ENCODE measurements at places on chromosomes 2 and 18.

DNA sequence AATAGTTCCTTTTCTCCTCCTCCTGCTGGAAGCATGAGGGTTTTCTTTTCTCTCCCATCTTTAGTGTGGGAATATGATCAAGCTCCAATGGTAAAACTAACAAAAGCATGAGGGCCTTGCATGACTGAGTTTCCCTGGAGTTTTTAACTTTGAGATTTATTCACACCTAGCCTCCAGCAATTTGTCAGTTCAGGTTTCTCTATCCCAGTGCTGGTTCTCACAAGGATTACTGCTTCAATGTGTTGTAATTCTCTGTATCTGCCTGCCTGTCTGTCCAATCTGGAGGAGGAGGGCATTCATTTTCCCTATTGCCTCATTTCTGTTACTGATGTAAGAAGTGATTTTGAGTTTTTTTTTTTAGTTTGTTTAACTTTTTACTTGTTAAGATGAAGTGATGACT is 57.6 kb upstream of the RPRM start:
- ATAC-seq: no peak

DNA sequence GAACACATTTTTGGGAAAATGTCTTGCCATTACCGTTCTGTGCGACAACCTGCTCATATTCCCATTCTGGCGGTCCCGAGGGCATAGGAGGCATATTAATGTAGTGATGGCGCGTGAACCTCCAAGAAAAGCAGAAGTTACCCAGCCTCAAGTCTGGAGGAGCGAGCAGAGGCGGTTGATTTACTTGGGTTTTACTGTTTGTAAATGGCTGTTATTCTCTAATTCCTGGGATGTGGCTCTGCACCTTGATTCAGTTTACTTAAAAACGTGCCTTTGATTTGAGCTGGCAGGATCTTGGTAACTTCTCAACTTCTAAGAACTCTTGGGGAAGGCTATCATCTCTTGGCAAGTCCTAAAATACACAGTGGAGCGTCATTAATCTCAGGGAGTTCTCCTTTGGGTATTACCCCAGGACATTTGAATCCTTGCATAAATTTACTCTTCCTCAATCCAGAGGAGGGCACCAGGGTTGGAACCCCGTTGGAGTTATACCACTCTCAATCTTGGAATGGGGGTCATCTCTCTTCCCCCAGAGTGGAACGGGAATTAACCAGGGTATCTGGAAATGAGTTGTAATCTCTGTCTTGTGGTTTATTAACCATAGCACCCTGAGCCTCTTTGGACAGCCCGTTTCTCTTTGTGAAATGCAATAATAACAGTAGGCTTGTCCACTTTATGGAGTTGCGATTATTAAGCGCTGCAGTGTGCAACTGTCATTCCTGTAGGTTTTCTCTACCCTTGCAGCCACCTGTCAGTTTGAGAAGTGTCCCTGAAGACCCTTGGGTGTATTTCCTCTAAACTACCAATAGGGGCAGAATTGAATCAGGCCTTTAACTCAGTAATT is 2.1 kb downstream of the HK2 start:
- ATAC-seq: no peak

- ATAC-seq: peak; percentile 22
These were observed 122.2 kb downstream of the BCL2 start for GRCh38 chr18:63197246-63197869.

GRCh38 chr18:51039138-51040112 is 9.4 kb downstream of the SMAD4 start:
- peak; percentile 95 for ATAC-seq

DNA sequence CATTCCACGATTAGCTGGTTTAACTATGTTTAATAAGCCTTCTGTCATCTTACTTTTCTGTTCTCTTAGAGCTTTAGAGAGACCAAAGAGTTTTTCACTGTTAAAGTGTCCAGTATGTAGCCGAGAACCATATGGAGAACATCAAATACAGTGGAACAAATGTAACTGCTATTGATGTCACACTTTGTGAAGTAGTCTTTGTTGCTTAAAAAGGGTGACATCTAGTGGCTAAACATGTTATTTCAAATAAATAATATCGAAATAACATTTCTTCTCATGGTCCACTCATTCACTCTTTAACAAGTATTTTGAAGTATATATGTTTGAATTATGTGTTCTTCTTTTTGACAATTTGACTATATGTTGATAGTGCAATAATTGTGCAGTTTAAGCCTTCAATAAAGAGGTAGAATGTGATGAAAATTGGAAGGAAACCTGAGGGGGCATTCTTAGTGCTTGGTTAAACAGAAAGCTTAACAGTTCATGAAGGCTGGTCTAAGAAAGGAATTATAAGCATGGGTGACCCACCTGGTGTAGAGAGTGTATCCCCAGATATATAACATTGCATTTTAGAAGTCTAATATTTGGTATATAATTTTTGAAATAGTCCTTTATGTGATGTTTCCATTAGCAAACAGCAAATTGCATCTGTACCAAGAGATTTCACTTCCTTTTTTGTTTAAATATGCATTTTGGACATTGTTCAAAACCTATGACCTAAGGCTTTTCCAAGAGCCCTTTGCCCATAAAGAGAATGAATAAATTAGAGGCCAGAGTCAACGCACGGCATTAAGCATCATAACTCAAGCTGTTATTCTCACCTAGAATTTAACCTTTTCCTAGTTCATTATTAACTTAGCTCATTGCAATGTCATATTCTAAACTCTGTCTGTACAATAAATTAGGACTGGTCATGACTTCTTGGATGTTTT is 112.1 kb downstream of the KYNU start:
- no peak for ATAC-seq

- ATAC-seq: no peak
These were observed 19.4 kb downstream of the ANTXR1 start for GRCh38 chr2:69032336-69032735.

DNA sequence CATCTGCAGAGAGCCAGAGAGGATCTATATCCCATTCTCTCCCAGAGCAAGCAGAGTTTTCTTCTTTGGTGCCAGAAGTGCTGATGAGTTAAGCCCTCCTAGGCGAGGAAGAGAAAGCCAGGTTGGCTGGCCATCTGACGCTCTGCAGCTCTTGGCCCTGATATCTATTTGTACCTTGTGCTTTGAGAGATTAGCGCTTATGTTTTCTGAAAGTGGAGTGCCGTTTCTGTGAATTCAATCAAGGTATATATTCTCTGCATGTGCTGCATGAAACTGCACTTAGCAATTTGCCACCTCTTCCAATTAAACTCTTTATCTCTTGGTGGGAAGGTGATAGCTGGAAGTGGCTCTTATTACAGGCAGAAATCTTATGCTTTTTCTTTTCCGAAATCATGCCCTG is 177.5 kb downstream of the LPIN1 start:
- no peak for ATAC-seq

GRCh38 chr2:20423847-20424246 is 23.0 kb upstream of the RHOB start:
- ATAC-seq: no peak

- ATAC-seq: peak; percentile 48
These were observed 61.8 kb upstream of the STK17B start for GRCh38 chr2:196233021-196233804.

DNA sequence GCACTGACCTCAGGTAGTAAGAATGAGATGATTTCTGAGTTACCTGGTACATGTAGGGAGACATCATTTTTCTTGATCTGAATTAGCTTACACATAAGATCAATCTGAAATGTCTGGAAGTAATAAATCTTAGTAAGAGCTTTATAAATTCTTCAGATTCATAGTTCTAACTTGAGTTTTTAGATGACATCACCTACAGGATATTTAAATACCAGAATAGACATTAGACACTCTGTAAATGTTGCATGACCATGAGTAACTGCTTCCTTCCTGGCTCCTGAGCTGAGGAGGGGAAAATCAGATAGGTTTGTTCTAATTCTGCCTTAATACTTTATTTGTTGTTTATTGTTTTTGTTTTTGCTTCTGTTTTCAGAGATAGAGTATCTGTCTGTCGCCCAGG is 181.8 kb downstream of the PHLPP1 start:
- no peak for ATAC-seq

GRCh38 chr2:239803102-239803765 is 221.9 kb downstream of the NDUFA10 start:
- no peak for ATAC-seq

- no peak for ATAC-seq
These were observed 370.2 kb upstream of the SLC14A2 start for GRCh38 chr18:45245091-45245511.

DNA sequence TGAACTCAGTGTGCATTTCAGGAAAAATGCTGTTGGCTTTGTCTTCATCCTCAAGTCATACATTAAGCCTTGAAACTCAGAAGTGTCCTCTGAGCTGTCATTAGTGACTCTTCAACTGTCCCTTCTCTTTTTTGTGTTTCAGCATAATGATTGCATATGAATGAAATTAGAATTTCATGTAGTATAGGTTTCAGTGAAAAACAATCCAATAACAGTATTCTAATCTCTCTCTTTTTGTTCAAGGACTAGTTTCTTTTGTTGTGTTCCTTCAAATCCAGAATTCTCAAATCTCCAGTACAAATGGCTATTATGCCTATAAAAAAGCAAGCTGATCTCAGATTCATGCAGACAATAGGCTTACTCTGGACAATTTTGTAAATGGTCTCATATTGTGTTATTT is 133.5 kb downstream of the QPCT start:
- ATAC-seq: no peak

- peak; percentile 21 for ATAC-seq
These were observed 144.6 kb downstream of the AKAIN1 start for GRCh38 chr18:5052491-5052890.

DNA sequence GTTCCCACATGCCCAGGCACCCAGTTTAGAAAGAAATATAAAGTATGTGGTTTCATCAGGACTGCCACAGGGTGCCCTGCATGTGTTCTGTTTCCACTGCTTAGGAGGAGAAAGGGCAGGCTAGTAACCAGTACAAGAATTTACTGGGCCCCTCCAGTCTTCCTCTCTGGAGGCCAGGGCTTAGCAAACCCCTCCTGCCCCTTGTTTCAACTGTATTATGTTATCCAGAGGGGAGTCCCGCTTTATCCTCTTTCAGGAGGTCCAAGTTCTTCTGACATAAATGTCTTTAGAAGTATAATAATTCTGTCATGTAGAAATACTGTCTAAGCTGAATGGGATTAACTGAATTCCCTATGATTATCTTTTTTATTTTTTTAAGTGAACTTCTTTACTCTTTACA is 132.1 kb downstream of the WDSUB1 start:
- no peak for ATAC-seq

DNA sequence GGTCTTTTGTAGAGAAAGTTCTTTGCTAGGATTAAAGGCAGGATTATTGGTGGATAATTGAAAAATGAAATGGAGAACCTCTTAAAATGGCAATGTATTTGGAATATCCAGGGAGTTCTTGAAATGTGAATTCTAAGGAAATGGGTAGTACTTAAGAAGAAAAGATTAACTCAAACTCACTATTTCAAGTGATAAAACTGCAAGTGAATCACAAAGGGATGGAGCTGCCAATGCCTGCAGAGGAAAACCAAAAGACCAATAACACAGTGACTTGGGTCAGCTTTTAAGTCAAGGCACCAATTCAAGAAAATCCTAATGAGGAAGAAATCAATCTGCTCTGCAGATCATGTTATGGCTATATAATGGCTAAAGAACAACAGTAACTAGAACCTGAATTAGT is 67.6 kb upstream of the ETAA1 start:
- ATAC-seq: no peak

GRCh38 chr2:11396021-11396420 is 51.6 kb upstream of the ROCK2 start:
- ATAC-seq: no peak

DNA sequence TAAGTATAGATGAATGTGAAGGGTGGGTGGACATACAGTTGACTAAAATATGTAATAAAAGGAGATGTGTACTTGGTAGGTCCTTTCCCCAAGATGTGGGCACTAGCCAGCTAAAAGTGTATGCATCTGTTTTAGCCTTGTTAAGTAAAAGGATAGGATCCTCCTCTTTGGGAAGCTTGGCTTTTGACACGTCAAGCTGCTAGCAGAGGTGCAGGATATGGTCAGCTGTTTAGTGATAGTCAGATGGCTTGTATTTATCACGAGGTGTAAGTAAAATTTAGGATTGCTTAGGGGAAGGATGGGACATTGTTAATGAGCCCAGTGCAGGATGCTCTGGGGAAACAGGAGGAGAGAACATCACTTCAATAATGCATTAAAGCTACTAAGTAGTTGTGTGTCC is 1.5 kb downstream of the MFSD6 start:
- ATAC-seq: no peak

- no peak for ATAC-seq
These were observed 438.2 kb downstream of the NBAS start for GRCh38 chr2:15122915-15123314.

DNA sequence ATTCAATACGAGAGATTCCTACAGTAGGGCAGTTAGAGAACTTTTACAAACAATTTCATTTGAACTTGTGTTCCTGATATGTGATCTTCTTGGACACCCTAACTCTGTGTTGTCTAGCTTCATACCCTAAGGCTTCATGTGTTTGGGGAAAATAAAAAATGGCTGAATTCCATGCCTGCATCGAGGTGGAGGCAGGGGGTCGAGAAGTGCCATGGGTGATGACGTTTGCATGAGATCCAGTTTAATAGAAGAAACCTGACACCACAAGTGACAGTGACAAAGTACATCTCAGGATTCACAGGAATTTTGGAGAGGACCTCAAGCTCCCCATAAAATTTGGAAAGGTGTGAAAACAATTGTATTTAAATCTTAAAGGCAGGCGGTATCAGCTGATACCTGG is 169.2 kb upstream of the NABP1 start:
- no peak for ATAC-seq

GRCh38 chr2:121372721-121373353 is 87.8 kb upstream of the TFCP2L1 start:
- no peak for ATAC-seq

DNA sequence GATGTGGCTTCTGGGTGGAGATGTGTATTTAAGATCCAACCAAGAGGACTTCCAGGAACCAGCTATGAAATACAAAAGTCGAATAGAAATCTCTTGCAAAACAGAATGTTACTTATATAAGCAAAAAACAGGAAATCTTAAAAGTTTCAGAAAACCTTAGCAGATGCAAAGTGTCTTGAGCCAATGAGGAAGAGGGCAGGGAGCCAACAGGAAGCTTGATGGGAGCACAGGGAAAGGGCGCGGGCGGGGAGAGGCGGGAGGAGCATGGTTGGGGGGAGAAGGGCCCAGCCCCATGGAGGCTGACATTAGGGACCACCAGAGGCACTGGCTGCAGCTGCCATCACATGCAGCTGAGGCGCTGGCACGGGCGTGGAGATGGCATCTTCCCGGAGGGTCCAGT is 203.3 kb downstream of the SNTG2 start:
- no peak for ATAC-seq

- ATAC-seq: no peak
These were observed 297.0 kb upstream of the GULP1 start for GRCh38 chr2:187994464-187995331.

DNA sequence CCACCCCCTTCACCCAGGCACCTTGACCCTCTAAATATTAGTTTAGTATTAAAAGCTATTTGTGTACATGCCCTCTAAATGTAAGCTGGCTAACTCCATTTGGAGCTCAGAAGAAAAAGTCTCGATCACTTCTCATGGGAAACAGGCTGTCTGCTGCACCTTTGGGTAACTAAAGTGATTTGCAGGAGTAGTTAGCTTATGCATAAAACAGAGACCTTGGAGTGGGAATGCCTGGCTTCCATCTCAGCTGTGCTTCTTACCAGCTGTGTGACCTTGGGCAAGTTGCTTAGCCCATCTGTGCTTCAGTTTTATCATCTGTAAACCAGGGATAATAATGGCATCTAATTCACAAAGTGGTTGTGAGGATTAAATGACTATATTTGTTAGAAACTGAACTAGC is 29.9 kb downstream of the IGFBP2 start:
- ATAC-seq: no peak

Measured in activated T-helper 17 cell treated with anti-CD3 and anti-CD28 coated beads, Interleukin-2, amount 50 U/mL, for 72 hours (primary cell).